ENCODE measurements at places on chromosomes 4 and X. TPM values are rescaled to one million over a fixed set of nuclear protein-coding genes. Genes with fewer than 3 reads are reported as not detected.
A peak's percentile ranks its signal among the peaks of the same experiment; 100 is the strongest.

Gene GABRQ
- total RNA-seq, result 1.5 TPM

Gene TCEAL5
- 2.5 TPM for total RNA-seq

- no peak for DNase-seq
Measured at GRCh38 chr4:68463796-68464195, 16.5 kb downstream of the TMPRSS11E start.

- no peak for DNase-seq
Measured at GRCh38 chrX:134642386-134642785, 15.9 kb downstream of the PLAC1 start.

DNA sequence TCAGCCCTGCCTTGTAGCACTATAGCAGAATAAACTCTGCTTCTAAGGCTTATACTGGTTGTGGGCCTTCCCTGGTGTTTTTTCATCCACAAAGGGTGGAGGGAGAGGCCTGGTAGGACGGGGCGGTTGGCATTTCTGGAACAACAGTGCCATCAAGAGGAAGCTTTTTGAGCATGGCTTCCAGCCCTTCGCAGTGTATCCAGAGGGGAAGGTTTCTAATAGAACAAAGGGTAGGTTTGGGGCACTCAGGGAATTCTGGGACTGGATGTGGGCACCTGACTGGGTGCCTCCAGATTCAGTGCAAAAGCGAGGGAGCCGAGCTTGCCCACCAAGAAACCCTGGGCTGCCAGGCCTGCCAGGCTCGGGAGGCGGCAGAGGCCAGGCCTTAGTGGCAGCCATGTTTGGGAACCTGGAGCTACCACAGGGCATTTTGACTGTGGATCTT lies 229.6 kb upstream of the AGTR2 start:
- peak; percentile 3 for DNase-seq

DNA sequence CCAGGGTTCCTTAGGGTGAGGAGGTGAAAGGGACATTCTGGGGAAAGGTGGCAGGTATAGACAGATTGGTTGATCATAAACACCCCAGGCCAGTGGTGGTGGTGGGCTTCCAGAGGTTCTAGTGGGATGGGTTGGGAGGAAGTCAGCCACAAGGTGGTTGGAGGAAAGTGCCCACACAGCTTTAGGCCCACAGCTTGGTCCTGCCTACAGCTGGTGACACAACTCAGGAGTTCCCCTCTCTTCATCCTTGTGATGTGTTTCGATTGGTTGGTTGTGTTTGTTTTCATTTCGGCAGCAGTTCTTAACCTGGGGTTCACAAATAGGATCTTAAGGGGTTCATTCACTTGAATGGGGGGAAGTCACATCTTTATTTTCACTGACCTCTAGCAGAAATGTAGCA lies 157.0 kb downstream of the TMEM164 start:
- DNase-seq, result no peak
